ENCODE measurements at places on chromosomes 4 and X.

DNA sequence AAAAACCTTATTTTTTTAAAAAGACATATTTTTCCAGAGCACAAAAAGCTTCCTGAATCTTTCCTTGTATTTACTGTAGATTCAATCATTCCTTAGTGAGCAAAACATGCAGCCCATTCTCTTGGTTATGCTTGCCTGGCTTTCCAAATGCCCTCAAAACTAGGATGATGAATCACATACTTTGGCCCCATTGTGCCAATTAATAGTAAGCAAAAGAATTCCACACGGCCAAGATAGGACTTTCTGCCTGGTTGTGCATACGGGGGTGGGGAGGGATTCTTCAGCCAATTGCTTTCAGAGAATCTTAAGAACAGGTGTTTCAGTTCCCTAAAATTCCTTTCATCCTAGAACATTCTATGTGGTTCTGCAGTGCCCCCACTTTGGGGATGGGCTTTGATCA lies 7.0 kb downstream of the RAI2 start:
- no peak for DNase-seq

- DNase-seq, result no peak
Measured at GRCh38 chrX:43880425-43880824, 1.8 kb downstream of the MAOB start.

- peak; percentile 7 for DNase-seq
Measured at GRCh38 chrX:47358387-47359065, 11.9 kb upstream of the ZNF157 start.

- DNase-seq, result peak; percentile 85
Measured at GRCh38 chr4:1683261-1683735, 815 bp downstream of the FAM53A start.

DNA sequence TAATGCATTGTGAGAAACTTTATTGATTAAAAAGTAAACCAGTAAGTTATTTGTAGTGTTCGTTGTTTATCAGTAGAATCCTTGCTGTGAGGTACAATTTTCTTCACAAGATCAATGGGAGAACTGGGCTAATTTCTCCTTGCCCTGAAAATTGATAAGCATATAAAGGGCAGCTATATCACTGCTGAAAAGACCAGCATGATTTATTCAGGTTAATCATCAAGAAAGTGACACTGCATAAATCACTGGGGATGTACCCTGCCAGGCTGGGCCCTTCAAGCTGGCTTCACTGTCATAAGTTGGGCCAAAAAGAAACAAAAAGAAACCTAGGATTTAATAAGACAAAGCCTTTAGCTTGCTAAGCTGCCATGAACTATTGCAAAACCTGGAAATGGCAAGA lies 746.7 kb downstream of the STPG2 start:
- DNase-seq, result no peak

- DNase-seq, result no peak
Measured at GRCh38 chr4:113976741-113977525, 2.5 kb downstream of the ARSJ start.

DNA sequence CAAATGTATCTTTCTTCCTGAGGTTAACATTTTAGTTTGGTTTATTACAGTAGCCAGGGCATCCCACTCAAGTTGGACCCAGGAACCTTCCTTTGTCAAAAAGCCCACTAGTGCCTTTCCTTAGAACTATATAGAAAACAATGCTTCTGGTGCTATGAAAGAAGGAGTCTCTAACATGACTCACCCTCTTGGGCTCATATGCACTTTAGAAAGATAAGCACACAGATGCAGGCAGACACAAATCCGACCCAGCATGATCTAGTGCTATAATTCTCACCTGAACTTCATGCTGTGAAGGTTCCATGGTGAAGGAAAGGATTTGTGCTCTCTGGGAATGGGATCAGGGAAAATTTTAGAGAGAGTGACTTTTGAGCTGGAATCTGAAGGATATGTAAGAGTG lies 289.4 kb downstream of the ANKRD50 start:
- no peak for DNase-seq

DNA sequence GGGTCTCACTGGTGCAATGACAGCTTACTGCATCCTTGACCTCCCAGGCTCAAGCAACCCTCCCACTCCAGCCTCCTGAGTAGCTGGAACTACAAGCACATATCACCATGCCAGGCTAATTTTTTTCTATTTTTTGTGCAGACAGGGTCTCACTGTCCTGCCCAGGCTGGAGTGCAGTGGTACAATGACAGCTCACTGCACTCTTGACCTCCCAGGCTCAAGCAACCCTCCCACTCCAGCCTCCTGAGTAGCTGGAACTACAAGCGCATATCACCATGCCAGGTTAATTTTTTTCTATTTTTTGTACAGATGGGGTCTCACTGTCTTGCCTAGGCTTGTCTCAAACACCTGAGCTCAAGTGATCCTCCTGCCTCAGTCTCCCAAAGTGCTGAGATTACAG lies 74.0 kb downstream of the GASK1B start:
- no peak for DNase-seq

GRCh38 chr4:105558277-105558676 lies 5.9 kb downstream of the ARHGEF38 start:
- no peak for DNase-seq

- no peak for DNase-seq
Measured at GRCh38 chr4:72243641-72244040, 211.8 kb downstream of the NPFFR2 start.

GRCh38 chrX:130264573-130264972 lies 4.1 kb downstream of the ZNF280C start:
- DNase-seq, result no peak

DNA sequence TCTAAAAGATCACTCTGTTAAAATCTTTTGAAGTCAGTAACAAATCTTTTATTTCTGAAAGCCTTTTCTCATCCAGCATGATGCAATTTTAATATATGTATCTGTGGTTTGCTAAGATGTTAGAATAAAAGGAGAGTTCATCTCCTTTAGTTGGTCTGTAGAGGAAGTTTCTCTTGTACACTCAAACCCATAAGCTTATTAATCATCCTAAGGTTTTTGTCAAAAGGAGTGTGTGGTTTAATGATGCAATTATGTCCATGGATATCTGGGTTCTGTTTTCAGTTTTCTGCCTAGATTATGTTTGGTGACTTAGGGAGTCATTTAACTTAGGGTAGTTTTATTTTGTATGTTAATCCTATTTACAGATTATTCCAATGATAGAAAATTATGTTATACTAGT lies 52.1 kb upstream of the NDST4 start:
- peak; percentile 53 for DNase-seq

GRCh38 chr4:6740347-6740746 lies 24.4 kb downstream of the BLOC1S4 start:
- no peak for DNase-seq

GRCh38 chr4:175308236-175308635 lies 390.1 kb downstream of the ADAM29 start:
- peak; percentile 83 for DNase-seq

DNA sequence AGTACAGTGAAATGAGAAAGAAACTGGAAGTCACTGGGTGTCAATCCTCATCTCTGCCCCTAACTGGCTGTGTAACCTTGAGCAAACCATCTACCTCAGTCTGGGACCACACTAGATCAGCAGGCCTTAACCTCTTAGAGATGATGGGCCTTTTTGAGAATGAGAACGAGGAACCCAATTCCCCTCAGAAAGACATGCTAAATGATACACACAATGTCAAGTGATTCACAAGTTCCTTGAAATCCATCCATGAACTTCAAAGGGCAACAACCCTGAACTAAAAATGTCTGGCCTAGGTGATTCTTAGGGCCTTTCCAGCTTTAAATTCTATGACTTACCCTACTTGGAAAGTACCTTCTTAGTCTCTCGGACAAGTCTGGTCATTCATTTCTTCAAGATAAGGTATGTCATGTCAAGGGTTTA lies 47.4 kb downstream of the ACSL4 start:
- no peak for DNase-seq

- DNase-seq, result no peak
Measured at GRCh38 chrX:149718757-149719156, 6.9 kb downstream of the MAGEA11 start.

GRCh38 chrX:16712548-16713155 lies at the start of gene CTPS2:
Gene CTPS2 (minus strand): TSS chrX:16712669. CDS start chrX:16702902, 9,767 bp downstream.
- peak; percentile 57 for DNase-seq

DNA sequence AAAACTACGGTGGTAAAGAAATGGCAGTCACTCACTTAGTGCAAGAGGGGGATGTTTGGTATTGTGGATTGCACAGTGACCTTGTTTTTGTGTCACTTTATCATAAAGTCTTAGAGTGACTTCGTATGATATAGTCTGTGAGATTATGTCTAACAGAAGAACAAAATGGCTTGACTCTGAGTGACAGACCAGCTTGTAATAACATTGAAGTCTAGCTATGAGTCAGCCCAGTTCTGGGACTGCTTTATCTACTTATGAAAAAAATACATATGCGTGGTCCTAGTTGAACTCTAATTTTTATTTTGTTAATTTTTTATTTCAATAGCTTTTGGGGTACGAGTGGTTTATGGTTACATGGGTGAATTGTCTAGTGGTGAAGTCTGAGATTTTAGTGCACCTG lies 20.0 kb downstream of the DCLK2 start:
- DNase-seq, result no peak

DNA sequence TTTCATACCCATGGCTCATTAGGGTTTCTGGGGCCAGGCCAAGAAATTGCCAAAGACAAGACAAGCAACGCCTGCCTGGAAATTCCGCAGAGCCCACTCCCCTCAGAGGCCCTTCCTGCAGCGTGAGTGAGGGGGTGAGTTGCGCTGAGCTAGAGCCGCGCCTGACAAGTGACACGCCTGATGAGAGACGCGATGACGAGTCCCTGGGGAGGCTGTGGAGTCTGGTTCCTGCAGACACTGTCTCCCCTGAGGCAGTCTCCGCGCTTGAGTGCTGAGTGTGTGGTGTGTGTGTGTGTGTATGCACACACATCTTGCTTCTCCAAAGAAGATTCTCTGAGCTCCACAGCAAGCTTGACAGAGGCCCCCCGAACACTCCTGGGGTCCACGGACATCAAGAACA lies 269.8 kb downstream of the BCOR start:
- DNase-seq, result no peak

DNA sequence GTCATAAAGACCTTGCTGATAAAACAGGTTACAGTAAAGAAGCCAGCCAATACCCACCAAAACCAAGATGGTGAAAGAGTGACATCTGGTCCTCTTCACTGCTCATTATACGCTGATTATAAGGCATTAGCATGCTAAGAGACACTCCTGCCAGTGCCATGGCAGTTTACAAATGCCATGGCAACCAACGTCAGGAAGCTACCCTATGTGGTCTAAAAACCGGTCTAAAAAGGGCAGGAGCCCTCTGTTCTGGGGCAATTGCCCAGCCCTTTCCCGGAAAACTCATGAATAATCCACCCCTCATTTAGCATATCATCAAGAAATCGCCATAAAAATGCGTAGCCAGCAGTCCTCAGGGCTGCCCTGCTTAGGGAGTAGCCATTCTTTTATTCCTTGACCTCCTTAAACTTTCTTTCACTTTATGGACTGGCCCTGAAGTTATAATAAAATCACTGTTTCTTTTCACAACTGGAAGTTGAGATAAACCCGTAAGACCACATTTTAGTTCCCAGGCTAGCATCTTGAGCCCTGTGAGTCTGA lies 260.5 kb upstream of the FAT1 start:
- no peak for DNase-seq

DNA sequence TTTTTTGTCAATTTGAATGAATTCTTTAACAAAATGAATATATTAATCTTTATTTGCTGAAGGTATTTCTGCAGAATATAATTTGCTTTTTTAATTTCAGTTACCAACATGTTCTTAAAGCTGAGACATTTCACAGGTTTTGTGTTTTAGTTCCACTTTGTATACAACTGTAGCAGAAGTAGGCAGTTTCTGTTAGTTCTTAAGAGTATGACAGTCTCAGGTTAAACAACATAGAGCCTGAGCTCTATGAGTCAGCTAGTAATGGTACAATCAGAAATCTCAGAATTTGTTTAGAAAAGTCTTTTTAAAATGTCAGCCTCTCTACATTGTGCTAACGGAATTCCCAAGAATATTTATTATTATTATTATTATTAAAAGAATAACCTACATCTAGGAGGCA lies 50.4 kb downstream of the GSTCD start:
- no peak for DNase-seq

GRCh38 chrX:56600141-56600540 lies 36.7 kb downstream of the UBQLN2 start:
- DNase-seq, result no peak

- DNase-seq, result no peak
Measured at GRCh38 chrX:148501386-148502066, 1.1 kb downstream of the AFF2 start.

DNA sequence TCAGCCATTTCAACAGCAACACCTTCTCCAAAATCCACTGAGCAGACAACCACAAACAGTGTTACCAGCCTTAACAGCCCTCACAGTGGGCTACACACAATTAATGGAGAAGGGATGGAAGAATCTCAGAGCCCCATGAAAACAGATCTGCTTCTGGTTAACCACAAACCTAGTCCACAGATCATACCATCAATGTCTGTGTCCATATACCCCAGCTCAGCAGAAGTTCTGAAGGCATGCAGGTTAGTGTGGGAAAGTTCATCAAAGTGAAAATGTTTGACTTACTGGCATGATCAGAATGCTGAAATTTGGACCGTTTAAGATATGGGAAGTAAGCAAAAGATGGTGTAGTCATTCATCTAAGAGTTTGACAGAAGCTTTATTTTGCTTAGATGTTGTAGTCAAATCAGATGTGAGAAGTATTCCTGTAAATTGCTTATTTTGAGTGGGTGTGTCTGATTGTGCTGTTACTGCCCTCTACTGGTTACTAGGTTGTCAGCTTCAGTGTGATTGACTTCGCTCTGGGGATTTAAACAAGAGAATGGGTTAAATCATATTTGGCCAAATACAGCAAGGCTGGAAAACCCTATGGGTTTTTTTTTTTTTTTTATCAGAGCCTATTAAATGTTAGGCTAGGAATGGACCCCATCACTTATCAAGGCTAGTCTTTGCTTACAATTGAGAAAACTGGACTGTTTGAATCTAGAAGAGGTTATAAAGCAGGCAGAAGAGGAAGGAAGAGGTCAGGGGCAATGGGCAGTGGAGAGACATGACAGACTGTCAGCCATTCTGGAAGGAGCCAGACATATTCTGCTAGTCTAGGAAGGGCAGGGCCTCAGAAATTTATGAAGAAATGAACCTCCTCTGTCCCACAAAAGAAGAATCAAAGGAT lies 130.3 kb downstream of the DIPK2B start:
- DNase-seq, result peak; percentile 42

GRCh38 chr4:101556842-101557241 lies 209.5 kb upstream of the PPP3CA start:
- DNase-seq, result no peak

GRCh38 chrX:120090208-120090607 lies 12.7 kb upstream of the RHOXF2B start:
- DNase-seq, result no peak

DNA sequence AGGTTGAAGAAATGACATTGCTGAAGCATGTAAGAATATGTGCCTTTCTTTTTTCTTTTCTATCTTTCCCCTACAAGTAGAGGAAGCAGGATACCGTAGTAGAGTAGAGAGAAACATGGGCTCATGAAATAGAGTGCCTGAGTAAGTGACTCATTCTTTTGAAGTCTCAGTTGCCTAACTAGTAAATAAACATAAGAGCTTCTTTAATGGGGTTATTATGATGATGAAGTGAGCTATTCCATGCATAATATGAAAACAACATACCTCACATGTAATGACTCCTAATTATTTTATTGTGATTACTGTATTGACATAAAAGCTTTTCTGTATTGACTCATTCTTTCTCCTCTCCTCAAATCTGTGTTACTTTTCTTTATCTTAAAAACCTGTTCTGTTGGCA lies 1538.2 kb downstream of the TECRL start:
- DNase-seq, result no peak
